ENCODE measurements at places on chromosomes 3 and 15.

- DNase-seq = no peak
Measured at GRCh38 chr3:46214751-46215352, 6.7 kb upstream of the CCR1 start.

GRCh38 chr15:74730619-74731316 is 5.4 kb upstream of the CYP1A1 start:
- DNase-seq = no peak

DNA sequence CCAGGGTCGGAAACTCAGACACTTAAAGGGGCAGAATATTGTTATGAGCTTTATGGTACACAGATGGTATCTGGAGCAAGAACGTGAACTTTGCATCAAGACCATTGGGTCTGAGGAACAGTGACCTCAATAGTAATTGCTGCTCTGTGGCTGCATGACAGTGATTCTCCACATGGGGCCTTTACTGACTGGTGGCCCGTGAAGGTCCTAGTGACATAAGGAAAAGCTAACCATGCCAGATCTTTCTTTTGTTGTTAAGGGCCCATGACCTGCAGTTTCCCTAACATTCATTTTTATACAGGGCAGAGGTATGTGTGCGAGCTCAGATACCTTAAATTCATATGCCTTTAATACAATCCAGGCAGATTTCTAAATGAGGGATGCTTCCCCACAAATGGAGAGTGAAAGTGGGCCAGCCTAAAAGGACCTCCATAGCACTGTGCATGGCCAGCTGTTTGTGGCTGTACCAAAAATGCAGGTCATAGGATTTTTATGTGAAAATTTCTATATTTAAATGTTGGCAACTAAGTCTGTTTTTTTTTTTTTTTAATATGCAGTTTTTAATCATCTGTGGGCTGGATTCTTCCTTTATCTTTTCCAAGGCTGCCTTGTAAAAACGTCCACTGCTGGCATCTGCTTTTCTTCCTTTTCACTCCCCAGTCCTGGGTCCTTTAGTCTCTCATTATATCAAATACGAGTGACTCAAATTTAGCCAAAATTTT is 188.0 kb upstream of the IL12A start:
- no peak for DNase-seq

DNA sequence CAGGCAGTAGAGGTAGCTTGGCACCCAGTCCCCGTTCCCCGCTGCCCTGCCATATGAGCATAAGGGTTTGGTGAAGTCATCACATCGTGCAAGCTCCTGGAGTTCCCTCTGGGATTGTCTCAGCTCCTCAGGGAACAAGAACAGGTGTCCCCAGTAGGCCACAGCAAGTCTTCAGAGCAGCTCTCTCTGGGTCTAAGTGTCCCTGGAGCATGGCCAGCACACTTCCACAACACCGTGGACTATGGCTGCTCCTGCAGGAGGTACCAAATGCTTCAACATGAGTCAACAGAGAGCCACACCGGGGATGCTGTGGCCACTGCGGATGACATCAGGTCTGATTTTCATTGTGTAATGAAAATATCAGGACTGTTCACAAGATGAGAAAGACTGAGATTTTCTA is 23.1 kb downstream of the ABHD6 start:
- DNase-seq = no peak

DNA sequence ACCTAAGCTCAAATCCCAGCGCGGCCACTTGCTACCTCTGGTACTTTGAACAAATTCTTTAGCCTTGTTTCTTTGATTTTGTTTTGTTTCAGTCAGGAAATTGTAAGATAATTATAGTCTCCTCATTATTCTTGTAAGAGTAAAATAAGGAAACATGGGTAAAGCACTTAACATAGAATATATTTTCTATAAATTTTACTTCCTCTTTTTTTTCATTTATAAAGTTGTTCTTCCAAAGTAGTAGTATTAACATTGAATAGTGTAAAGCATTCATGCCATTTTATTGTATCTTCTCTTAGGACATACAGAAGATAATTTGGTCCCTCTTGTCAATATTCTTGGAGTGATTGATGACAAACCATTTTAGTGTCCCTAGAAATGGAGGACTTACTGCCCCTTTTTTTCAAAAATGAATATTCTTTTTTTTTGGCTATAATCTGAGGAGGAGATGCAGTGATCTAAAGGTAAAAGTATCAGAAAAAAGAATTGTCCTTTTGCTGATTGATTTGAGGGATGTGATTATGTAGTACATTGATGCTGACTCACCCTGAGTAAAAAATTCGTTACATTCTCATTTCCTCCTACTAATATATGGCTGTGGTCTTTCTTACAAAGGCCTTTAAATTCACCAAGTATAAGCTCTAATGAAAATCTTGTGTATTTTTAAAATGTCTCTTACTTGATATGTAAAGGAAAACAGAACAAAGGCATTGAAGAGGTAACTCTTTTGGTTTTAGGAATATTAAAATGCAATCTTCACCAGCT is 51.0 kb downstream of the ALCAM start:
- no peak for DNase-seq

- no peak for DNase-seq
Measured at GRCh38 chr15:89199746-89200145, 21.6 kb downstream of the RLBP1 start.

DNA sequence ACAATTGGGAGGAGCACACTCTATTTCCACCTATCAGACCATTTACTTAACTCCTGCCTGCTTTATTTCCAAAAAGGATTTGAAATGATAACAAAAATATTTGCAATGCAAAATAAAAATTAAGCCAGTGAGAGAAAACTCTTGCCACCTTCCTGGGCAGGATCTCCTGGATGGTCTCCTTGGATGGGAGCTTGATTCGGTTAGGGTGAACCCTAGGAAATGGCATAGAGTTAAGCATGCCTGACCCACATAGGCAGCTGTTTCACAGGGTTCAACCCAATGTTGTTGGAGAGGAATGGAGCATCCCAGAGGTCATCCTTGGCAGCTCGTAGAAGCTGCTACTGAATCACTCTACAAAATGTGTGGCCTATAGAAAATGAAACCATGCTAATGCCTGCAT is 83.8 kb downstream of the TGFBR2 start:
- DNase-seq = no peak

GRCh38 chr15:97194750-97195149 is 765.8 kb upstream of the ARRDC4 start:
- no peak for DNase-seq

- peak; percentile 32 for DNase-seq
Measured at GRCh38 chr3:196471551-196471950, 32.0 kb downstream of the RNF168 start.

DNA sequence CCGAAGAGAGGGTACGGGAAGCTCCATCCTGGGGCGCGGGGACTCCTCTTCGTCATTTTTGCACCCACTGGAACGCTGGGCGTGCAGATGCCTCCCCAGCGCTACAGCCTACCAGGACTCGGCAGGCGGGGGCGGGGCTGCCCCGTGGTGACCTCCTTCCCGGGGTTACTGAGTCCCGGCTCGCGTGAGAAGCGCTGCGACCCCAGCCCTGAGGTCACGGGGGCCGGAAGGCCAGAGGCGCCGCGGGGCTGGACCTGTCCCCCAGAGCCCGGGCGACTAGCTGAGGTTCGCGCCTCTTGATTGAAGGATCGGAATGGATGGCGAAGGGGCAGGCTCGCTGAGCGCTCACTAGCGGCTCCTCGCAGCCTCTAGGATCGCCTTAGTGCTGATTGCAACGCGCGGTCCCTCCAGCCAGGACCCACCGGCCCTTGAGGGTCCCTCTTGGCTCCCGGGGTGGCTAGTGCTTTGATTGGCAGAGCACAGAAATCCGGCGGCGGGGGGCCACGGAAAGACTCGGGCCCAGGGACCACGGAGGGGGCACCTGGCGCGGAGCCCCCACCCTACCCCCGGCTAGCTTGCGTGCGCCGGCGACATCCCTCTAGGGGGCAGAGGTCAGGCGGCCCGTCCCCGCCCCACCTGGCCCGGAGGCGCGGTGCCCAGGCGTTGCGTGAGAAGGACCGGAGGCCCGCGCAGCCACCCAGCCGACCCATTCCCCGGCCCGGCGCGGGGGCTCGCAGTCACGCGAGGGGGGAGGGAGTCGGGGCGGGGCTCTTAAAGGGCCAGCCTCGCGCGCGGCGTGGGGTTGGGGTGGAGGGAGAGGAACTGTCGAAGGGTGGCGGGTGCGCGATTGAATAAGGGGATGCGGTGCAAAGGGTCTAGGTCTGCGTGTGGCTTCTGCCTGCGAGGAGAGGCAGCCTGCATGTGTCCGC is 781 bp upstream of the CYP1A1 start:
- DNase-seq = peak; percentile 65

GRCh38 chr3:115626721-115627120 is 3.4 kb downstream of the GAP43 start:
- DNase-seq = no peak

GRCh38 chr3:183912895-183913579 is 28.4 kb upstream of the PARL start:
- no peak for DNase-seq

GRCh38 chr15:70308011-70308734 is 210.5 kb upstream of the TLE3 start:
- DNase-seq = no peak

- no peak for DNase-seq
Measured at GRCh38 chr3:184579513-184579912, 17.9 kb downstream of the EPHB3 start.

- DNase-seq = no peak
Measured at GRCh38 chr3:183811638-183812037, 13.7 kb downstream of the MAP6D1 start.

- DNase-seq = no peak
Measured at GRCh38 chr3:55516392-55517030, 29.4 kb upstream of the WNT5A start.

GRCh38 chr3:79769229-79769628 is 1.4 kb upstream of the ROBO1 start:
- no peak for DNase-seq

GRCh38 chr3:88810455-88810854 is 297.0 kb upstream of the EPHA3 start:
- peak; percentile 27 for DNase-seq

DNA sequence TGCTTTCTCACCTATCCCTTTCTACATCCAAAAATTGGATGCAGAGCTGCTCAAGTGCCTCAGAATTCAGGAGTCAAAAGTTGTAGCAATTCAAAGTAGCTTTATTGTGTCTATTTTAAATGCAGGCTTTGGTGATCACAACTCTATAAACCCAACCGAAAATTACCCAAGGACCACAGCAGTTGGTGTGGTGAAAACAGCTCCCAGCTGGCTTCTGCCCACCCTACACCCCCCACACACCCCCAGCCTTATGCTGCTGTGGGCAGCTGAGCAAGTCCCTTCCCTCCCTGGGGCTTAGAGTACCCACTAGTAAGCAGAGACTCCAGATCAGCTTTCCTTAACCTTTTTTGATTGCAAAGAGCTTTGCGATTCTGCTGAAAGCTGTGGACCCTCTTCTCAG is 5.8 kb upstream of the HES1 start:
- no peak for DNase-seq

DNA sequence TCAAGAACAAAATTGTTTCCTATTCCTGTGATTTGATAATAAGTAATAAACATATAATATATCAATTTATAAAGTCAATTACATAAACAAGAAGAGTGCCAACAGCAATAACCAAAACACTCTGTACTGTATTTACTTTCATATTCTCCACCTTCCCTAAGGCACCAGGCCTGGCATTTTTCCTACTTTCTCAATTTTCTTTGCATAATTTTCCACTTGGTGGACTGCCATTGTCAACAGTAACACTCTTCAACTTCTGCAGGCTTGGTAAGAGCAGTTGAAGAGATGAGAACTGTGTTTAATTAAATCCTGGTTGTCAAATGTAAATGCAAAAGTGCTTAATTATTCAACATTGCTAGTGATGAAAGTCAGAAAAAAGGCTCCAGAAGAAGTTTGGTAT is 229.8 kb upstream of the PLSCR5 start:
- DNase-seq = peak; percentile 80

- peak; percentile 79 for DNase-seq
Measured at GRCh38 chr3:128993461-128994172, at the start of gene CFAP92. Gene CFAP92 (minus strand): TSS chr3:128994076. CDS start chr3:128993304, 772 bp downstream.

DNA sequence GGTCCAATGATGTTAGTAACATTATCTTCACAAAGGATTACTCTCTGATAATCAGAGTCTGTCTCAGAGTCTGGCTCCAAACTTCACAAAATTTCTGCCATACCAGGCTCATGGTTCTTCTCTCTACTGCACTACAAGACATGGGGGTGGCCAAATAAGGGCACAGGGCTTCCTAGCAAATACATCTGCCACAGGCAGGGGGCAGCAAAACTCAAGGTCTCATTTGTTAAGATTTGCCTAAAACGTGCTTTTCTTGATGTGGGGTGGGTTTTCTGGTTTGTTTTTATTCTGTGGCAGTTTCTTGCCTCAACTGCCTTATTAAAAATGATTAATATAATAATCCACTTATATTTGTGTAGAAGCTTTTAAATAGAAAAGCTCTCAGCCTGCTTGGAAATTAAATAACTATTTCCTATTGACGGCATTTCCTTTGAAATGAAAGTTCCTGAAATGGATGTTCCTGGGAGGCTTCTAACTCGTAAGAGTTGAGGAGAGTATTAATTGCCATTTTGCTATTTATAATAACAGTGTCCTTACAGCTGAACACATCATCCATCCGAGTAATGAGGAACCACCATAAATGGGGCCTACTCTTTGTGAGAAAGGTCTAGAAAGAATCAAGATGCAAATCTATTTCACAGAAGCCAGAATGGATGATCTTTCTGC is 53.8 kb downstream of the SST start:
- peak; percentile 58 for DNase-seq

DNA sequence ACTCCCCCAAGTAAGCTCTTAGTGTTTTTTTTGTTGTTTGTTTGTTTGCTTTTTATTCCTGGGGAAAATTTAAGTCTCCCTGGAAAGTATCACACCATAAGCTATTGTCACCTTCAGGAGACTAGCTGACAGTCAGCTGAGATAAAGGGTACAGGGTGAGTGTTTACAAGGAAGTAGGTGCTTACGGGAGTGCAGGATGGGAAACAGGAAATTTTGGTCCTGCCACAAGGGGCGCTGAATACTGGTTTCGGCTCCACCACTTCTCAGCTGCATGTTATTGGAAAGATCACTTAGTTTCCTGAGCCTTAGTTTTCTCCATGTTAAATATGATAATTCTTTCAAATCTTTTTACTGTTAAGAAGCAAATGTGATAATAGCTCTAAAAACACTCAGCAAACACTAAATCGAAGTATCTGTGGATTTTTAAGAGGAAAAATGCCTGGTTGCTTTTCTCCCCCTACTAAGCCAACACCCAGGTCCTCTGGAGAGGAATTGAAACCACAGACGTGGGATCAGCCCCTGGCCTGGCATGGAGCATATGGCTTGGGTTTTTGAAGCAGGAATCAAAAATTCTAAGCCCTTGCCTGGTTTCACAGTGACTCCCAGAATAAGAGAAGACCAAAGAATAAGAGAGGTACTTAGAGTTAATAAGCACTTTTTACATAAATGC is 90.7 kb downstream of the SCN11A start:
- peak; percentile 50 for DNase-seq

DNA sequence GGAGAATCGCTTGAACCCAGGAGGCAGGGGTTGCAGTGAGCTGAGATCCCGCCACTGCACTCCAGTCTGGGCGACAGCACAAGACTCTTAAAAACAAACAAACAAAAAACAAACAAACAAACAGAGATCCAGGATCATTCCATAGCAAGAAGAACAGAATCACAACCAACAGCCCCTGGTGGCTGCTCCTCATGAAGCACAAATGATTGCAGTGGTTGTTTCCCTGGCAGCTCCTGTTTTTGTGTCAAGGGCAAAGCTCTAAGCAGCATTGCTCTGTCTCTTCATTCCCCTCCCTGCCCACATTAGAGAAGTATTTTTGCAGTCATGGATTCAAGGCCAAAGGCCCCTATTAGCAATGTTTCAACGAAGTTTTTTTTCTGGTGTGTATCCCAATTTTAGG is 25.8 kb upstream of the BLM start:
- DNase-seq = peak; percentile 5

All from adipocyte (in vitro differentiated cells).